Activated T-helper 1 cell treated with Interleukin-2 at 50 U/mL for 16 hours (primary cell): ENCODE measurements at places on chromosomes 11 and 22.

DNA sequence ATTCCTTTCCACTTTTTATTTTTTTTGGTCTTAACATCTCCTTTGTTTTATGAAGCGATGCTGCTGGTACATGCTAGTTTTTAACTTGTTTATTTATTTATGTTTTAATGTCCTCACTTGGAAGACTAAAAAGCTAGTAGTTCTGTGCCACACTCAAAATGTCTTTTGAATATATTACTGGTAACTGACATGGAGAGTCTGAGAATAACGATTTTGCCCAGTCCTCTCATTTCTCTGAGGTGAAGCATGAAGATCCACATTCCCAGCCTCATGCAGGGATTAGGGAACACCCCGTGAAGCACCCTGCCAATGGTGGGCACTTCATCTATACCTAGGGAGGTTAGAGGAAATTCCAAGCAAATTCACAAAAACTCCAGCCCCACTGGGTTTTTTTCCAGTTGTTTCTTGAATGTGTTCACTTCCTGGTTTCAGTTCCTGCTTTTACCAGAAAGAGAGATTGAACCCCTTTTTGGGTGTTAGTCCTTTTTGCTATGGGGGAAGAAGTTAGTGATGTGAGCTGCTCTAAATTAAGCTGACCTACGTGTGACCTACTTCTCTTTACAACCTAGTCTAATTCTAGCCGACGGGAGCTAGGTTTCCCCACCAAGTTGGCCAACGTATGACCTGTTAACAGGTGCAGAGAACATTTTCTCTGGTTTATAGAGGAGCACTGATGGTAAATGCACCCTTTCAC is 106.1 kb downstream of the SLC1A2 start:
- DNase-seq, result no peak

- peak; percentile 84 for DNase-seq
Observed at GRCh38 chr11:57324886-57325734, at the start of gene TNKS1BP1. Gene TNKS1BP1 (minus strand): TSS chr11:57324952. CDS start chr11:57321885, 3,067 bp downstream.

DNA sequence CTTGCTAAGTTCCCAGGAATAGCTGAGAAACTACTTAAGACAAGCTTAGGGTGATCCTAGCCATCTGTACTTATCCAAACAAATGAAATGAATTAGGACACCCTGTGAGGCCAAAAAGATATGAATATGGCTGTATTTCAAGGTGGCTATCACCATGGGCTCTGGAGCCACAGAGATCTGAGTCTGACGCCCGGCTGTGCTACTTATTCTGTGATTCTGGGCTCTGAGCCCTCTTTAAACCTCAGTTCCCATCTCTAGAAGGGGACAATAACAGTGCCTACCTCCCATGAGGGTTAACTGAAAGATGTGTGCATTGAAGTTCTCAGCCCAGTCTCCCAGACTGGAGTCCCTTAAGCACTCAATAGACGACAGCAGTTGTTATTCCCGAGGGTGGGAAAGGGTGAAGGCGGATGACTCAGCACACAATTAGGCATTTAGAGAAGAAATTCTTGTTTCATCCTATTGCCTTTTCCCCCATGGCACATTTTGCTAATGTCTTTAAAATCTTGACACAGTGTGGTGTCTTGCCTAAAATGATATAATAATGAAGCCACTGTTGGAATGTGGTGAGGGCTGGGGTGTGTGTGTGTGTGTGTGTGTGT is 132.5 kb downstream of the ADAMTS15 start:
- no peak for DNase-seq

DNA sequence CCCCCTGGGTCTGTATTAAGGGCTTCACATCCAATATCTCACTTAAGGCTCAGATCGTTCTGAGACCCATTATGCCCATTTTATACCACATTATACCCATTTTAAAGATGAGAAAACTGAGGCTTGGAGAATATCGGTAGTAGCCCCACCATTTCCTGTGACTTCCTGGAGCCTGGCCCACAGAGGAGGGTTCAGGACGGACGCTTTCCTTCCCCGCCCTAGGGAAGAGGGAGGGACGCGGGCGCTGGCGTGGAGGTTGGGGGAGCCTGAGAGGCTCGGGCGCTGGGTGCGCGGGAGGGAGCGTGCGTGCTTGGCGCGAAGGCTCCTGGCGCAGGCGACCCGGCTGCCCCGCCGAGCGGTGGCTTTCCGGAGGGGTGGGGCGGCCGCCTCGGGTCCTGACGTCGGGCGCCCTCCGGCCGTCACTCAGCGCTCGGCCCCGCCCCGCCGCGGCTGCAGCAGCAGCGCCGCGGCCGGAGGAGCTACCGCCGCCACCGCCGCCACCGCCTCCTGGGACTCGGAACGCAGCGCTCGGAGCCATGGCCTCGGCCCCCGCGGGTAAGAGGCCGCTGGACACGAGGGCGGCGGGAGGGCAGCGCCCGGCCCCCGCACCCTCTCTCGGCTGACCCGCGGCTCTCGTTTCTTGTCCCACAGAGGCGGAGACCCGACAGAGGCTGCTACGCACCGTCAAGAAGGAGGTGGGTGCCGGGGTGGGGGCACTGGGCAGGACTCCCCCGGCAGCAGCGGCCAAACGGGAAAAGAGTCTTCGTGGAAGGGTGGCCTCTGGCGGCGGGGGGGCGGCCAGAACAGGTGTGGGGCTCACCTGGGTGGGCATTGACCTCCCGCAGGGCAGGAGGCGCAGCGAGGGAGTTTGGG is at the start of gene SGSM1:
TSS of gene SGSM1 (plus strand) at position 422 of the 873 bp plus-strand sequence. CDS start at position 537, 115 bp downstream.
- peak; percentile 70 for DNase-seq

DNA sequence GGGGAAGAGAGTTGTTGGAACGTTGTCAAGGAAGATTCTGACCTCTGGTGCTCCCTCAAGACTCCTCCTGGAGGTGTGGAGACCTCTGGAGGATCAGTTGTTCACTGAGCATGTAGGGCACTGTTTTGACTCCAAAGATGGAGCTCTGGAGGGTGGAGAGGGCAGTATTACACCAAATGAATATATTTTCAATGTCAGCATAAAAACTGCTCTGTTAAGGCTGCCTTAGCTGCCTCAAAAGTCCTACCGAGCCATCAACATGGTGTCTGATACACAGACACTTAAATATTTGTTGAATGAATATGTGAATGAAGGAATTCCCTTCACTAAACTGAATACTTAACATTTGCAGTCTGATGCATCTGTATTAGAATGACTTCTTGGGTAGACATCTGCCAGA is 144.2 kb upstream of the SPON1 start:
- DNase-seq, result no peak
